Nephron progenitor cell (in vitro differentiated cells): ENCODE measurements at places on chromosomes 1 and 21.

GRCh38 chr1:64896551-64896950 is 69.8 kb downstream of the JAK1 start:
- no peak for DNase-seq

- DNase-seq: no peak
Observed at GRCh38 chr1:9239622-9240401, 5.2 kb downstream of the H6PD start.

DNA sequence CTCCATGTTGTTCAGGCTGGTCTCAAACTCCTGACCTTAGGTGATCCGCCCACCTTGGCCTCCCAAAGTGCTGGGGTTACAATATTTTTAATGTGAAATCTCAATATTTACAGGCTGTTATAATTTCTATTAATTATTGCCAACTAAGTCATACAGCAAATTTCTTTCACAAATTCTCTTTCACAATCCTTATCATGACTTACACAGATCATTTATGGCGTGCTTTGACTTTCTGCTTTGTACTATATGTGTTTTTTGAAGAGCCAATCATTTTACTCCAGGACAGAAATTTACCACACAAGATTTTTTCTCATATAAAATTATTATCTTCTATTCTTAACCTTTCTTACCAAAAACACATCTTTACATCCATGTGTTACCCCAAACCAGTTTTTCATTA is 1729.9 kb downstream of the NCAM2 start:
- no peak for DNase-seq

DNA sequence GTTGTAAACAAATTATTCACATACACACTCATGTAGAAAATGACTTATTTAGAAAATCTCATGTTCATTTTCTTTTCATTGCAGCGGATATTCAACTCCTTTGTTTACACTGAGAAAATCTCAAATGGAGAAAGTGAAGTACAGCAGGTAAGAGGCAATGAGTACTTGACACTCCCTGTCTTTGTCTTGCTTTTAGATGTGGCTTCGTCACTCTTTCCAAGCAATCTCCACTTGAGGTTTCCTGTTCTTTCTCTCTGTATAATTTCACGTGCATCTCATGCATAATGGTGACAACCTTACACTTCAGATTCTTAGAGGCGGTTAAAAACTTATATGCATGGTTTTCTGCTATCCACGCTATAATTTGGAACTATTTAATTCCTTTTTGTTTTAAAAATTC is 80.6 kb downstream of the CACHD1 start:
- no peak for DNase-seq

- no peak for DNase-seq
Observed at GRCh38 chr1:219791766-219792165, 136.6 kb downstream of the SLC30A10 start.

DNA sequence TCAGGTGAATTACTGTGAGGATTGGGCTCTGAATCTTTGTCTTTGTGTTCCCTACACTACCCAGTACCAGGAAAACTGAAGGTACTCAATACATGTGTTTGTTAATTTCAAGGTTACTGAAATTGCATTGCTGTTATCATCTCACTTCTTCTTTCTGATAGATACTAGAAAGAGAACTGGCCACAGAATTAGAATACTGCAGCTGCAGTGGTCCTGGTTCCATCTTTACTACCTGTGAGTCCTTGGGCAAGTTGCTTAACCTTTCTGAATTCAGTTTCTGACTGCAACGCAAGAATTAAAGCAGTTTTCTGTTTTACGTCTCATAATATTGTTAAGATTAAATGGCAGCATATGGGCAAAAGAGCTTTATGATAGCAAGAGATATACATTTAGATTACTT is 263.5 kb downstream of the LMO4 start:
- DNase-seq: no peak

- DNase-seq: peak; percentile 5
Observed at GRCh38 chr21:26769613-26770188, 75.5 kb downstream of the ADAMTS1 start.

DNA sequence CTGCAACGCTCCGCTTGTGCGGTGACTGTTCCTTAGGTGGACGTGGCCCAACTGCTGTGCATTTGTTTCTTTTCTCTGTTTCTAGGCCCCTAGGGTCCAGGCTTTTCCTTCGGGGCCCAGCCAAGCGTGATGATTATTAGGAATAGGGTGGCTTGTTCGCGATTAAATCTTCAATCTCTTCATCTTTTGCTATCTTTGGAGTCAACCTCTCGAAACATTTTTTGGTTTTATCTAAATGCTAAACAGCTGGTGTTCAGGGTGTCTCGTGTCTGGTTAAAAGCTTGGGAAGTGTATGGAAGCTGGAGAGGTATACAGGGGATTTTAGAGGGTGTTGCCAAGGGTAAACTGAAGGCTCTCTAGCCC is 844 bp upstream of the PLD5 start:
- no peak for DNase-seq
